ENCODE measurements at places on chromosomes 2 and 18.

DNA sequence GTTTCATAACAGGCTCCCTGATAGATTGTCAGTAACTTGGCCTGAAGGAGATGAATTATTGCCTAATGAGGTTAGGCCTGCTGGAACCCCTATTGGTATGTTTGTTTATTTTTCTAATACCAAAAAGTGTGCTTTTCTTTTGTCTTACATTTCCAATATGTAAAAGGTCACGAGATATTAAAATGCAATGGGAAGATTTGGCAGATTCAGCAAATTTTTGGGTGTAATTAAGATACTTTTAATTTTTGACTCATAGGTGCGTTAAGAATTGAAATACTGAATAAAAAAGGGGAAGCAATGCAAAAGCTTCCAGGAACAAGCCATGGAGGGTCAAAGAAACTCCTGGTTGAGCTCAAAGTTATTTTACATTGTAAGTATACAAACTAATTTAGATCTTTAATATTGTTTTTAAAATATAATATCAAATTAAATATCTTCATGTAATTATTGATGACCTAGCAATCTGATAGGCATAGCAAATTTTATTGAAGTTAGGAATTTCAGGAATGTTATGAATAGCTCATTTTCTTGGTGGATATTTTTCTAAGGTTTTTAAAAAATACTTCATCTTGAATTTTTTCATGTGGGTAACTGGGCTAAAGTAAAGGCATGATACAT lies 52.1 kb downstream of the SMCHD1 start:
- no peak for DNase-seq

GRCh38 chr2:102033750-102034682 lies 42.3 kb downstream of the IL1R2 start:
- no peak for DNase-seq

- DNase-seq, result no peak
Measured at GRCh38 chr2:169859423-169859822, 32.2 kb downstream of the UBR3 start.

- DNase-seq, result no peak
Measured at GRCh38 chr2:84838434-84839145, 42.3 kb downstream of the TRABD2A start.

DNA sequence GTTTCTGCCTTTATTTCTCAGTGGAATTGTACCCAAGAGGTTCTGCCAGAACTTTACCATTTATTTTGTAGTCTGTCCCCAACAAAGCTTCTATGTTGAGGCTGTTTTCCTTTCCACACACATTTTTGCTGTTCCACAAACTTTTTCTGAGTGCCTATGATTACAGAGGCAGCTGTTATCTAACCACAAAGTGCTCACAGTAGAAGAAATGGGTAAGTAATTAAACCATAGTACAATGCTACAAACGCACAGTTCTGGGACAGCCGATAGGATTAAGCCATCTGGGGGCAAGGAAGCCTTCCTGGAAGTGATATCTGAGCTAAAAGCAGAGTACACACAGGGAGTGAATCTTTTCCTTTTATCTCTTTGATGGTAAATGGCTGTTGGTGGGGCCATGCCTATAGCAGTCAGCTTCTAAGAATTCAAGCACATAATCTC lies 3.9 kb upstream of the MGAT4A start:
- no peak for DNase-seq

DNA sequence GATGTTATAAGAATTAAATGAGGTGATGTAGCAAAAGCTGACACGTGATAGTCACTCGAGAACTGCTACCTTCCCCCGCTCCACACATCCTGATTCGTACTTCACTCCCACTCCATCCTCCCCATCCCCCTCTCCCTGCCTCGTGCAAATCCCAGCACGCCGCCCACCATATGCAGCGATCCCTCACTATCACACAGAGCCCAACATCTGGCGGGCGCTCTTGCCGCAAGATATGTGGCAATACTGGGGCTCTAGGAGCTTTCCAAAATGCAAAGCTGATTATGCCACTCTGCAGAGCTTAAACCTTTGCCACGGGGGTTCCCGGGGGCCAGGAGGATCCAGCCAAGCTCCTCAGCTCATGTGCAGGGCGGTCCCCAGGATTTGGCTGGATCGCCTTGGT lies 37.4 kb downstream of the DNMT3A start:
- DNase-seq, result no peak

DNA sequence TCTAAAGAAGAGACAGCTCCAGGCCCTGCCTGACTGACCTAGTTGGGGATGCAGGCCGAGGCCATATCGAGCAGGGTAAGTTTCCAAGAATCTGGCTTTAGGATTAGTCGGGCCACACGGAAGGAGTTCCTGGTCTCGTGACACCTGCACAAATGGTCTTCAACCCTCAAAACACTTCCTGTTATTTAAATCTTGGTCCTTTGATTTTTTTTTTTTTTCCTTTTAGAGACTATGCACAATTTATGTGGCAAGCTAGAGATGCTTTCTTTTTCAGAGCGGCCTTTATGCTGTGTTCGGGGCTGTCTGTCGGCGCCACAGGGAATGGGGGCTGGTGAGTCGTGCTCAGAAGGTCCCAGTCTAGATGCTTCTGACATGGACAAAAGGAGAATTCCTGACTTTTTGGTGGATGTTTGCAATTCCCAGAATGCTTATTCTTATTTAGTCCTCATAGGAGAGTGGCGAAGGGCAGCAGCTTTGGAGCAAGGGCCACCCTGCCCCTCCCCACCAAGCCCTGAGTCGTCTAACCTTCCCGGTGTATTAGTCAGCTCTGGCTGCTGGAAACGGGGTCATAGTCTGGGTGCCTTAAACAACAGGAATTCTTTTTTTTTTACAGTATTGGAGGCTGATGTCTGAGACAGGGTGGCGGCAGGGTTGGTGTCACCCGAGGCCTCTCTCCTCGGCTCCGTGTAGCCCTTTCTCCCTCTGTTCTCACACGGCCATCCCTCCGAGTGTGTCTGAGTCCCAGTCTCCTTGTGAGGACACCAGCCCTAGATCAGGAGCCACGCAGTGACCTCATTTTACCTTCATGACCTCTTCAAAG lies 27.4 kb downstream of the HPCAL1 start:
- peak; percentile 22 for DNase-seq

GRCh38 chr2:226031647-226032501 lies 632.4 kb downstream of the NYAP2 start:
- DNase-seq, result peak; percentile 67

- no peak for DNase-seq
Measured at GRCh38 chr2:239233576-239233975, 167.2 kb downstream of the HDAC4 start.

GRCh38 chr2:134352844-134353243 lies 99.0 kb downstream of the MGAT5 start:
- DNase-seq, result no peak

DNA sequence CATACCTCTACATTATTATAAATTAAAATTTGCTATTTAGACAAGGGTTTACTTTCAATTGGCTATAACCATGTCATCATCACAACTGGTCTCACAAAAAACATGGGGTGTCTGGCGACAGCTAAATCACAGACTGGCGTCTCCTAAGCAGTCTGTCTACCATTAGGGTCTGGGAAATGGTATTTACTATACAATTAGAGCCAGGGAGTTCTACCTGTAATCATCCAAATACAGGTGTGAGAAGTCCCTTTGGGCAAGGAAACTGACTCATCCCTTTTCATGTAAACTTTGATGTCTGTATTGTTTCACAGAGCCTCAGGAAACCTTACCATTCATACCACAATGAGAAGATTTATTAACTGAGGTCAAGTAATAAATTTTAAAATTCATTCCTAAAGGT lies 126.7 kb downstream of the OLA1 start:
- DNase-seq, result no peak

- no peak for DNase-seq
Measured at GRCh38 chr2:6835467-6835866, 30.2 kb downstream of the CMPK2 start.

DNA sequence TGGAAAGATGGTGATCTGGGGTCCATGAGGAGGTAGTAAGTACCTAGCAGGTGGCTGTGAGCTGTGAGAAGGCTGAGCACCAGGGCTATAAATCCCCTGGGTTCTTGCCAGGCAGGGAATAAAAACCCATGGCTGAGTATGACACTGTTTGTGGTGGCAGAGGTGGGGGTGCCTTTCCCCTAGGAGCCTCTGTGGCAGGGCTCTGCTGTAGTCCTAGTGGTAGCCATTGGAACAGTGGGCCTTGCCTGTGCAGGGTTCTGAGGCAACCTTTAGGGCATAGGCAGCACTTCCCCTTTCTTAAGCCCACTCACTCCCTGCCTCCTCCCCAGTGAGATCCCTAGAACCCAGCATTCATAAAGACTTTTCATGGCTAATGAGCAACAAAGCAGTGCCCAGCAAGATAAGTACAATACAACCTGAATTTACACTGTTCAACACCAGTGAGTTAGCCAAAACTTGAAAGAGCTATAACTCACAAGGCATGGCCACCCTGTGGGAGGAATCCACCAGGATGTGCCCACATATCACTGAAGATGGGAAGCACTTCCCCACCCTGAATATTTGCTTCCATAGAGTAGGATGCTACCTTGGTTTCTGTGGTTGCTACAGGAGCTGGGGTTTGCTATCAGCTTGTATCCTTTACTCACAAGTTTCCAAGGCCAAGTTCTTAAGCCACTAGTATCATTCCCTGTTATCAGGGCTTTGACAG lies 100.9 kb upstream of the NEUROD1 start:
- DNase-seq, result no peak

DNA sequence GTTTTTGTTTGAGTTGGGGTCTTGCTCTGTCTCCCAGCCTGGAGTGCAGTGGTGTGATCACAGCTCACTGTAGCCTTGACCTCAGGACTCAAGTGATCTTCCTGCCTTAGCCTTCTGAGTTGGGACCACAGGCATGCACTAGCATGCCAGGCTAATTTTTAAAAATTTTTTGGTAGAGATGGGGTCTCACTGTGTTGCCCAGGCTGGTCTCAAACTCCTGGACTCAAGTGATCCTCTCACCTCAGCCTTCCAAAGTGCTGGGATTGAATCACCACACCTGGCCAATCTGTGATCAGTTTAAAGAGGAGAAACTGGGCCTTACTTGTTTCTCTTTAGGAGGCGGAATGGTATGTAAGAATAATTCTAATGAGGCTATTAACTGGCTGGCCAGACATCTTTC lies 49.9 kb downstream of the IMPA2 start:
- DNase-seq, result no peak

- DNase-seq, result no peak
Measured at GRCh38 chr2:59654710-59655109, 898.7 kb downstream of the BCL11A start.

DNA sequence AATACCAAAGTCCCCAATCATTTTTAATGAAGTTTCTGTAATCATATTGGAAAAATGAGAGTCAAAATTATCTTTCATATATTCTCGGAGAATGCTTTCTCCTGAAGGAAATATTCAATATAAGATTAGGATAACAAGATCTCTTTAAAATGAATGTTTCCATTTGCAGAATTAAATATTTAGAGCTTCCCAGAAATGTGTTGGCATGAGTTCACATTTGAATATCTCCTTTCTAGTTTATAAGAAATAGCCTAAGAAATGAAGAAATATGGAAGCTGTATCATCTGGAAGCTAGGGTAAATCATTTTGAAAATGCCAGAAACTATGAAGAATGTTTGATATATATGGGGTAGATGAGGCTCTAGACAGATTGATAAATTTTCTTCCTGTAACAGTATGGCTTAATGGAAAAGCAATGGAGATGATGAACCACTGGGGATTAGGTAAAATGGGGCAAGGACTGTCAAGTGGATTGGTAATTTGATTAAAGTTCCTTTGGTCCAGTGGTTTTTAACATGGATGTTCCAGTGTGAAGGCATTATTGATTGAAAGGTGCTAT lies 184.6 kb upstream of the ZNF804A start:
- DNase-seq, result no peak
